ENCODE measurements at places on chromosomes 1 and 21.

GRCh38 chr1:31497601-31498000 is 78.7 kb upstream of the TINAGL1 start:
- no peak for DNase-seq

DNA sequence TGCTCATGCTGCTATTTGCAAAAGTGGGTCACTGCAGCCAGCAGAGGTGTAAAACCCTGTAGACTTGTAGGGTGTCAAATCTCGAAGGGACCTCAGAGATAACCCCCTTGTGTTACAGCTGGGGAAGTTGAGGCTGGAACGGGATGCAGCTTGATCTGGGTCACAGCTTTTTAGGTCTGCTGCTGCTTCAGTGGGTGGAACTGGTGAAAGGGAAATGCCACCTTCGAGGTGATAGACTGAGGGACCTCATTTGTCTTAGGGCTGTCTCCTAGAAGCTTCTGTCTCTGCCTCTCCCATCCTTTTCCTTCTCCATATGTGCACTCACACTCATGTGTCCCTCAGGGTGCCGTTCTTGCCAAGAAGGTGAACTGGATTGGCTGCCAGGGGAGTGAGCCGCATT is 35.4 kb downstream of the QSOX1 start:
- DNase-seq = no peak

GRCh38 chr1:116261227-116261626 is 111.8 kb upstream of the ATP1A1 start:
- no peak for DNase-seq

DNA sequence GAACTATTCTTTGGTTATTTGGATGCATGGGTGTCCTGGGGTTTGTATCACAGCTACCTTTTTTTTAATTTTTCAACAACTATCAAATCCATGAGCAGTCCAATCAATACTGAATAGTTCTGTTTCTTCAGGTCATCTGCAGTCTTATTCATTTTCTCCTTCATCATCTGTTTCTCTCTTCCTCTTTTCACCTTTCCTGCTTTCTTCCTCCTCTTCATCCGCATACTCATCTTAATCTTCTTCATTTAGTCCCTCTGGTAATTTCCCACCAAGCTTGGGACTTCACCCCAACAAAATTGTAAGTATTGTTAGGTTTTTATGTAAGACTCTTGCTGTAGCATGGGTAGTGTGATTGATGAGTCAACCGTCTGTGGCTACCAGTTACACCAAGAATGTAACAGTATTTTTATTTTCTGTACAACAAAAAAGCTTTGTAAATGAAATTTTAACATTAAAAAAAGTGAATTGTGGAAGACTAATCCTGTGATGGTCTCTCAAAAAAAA is 184.1 kb upstream of the RNPC3 start:
- no peak for DNase-seq

DNA sequence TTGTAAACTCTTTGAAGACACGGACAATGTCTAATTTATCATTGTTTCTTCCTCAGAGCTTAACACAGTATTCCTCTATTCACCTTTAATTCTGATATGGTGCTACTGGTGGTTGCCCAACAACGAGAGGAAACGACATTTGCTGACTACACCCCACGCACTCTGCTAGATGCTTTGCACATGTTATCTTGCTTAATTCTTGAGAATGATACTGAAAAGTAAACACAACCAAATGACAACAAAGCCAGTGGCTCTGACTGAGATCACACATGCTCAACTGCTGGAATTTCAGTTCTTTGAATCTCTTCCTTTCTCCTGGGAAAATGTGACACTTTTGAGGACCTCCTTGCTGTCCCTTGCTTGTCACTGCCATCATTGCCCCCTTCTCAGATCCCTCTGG is 37.2 kb upstream of the DDAH1 start:
- no peak for DNase-seq

- no peak for DNase-seq
Observed at GRCh38 chr1:47611992-47612391, 174.1 kb downstream of the FOXD2 start.

DNA sequence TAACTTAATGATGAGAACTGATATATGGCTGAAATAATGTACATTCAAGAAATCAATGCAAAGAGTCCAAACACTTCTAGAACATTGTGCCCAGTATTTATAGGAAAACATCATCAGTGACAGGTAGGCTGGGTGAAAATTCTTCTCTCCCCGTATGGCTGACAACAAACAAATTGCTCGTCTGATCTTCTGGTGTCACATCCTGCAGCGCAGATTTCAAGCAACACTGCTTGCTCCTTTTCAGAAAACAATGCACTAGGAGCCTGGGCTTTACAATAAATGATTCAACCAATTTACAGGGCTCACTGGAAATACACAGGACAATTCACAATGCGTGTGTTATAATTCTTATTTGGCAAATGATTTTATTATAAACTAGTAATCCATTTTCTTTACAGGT is 185.3 kb downstream of the RERE start:
- DNase-seq = no peak

DNA sequence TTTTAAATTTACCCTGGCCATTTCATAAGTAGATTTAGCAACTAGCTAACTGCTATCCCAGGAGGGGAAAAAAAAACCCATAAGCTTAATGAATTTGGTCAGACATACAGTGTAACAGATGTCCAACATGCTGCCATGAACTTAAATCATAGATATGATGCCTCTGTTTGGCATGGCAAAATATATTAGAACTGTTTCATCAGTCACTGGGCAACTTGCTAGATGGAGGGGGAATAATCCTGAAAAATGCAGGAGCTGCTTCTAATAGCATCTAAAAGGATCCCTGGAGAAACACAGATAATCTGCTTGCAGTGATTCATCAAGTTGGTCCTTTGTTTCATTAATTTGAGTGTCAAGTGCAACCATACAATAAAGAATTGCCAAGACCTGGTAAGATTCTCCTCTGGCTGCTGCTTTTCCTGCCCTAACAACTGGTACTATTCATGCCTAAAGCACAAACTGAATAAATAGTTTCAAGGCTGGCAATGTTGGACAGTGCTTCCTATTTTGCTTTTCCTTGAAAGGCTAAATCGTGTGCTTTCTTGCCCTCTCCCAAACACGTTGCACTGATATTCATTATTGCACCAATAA is 1.5 kb upstream of the ST6GALNAC5 start:
- DNase-seq = no peak

- no peak for DNase-seq
Observed at GRCh38 chr1:202658769-202659168, 51.5 kb downstream of the SYT2 start.

- no peak for DNase-seq
Observed at GRCh38 chr1:57839526-57839925, 415.7 kb upstream of the DAB1 start.

- no peak for DNase-seq
Observed at GRCh38 chr1:187763465-187763864, 934.7 kb downstream of the PLA2G4A start.

- DNase-seq = no peak
Observed at GRCh38 chr1:248421384-248421783, 18.5 kb downstream of the OR2T1 start.

GRCh38 chr21:30340714-30341573 is 3.5 kb upstream of the KRTAP27-1 start:
- no peak for DNase-seq

GRCh38 chr1:114131526-114132220 is 22.0 kb downstream of the SYT6 start:
- DNase-seq = no peak

GRCh38 chr1:205515781-205516253 is 11.3 kb downstream of the CDK18 start:
- DNase-seq = no peak

DNA sequence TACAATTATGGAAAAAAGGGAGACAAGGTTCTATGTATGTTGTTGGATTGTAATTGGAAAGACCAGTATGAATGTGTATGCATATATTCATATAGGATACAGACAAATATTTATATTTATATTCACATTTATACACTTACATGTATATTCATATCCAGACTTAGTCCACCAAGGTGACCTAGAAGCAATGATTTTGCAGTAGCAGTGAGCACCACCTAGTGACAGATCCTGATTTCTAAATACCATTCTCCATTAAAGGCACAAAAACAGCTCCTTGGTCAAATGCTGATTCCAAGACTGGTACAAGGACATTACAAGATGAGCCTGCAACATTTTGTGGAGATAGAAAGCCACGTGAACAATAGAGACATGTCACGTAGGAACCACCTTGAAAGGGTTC is 153.4 kb downstream of the SDCCAG8 start:
- no peak for DNase-seq

- DNase-seq = no peak
Observed at GRCh38 chr1:41153750-41154274, 88.3 kb downstream of the SCMH1 start.

DNA sequence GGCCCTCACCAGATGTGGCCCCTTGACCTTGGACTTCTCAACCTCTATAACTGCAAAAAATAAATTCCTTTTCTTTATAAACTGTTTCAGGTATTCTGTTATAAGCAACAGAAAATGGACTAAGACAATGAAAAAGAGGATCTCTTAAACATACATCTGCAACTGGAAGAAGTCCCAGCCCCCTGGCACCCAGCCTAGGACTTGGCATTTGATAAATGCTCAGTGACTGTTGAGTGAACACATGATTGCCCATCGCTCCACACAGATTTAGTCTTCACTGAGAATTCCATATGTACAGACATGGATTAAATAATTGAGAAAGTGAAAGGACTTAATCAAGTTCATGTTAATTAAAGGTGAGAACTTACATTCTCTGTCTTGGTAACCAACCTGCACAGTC is 344.9 kb upstream of the RUNX1 start:
- DNase-seq = no peak

GRCh38 chr1:94863297-94863911 is 43.2 kb downstream of the SLC44A3 start:
- no peak for DNase-seq

- DNase-seq = no peak
Observed at GRCh38 chr1:213049232-213049631, 1.8 kb upstream of the RPS6KC1 start.

DNA sequence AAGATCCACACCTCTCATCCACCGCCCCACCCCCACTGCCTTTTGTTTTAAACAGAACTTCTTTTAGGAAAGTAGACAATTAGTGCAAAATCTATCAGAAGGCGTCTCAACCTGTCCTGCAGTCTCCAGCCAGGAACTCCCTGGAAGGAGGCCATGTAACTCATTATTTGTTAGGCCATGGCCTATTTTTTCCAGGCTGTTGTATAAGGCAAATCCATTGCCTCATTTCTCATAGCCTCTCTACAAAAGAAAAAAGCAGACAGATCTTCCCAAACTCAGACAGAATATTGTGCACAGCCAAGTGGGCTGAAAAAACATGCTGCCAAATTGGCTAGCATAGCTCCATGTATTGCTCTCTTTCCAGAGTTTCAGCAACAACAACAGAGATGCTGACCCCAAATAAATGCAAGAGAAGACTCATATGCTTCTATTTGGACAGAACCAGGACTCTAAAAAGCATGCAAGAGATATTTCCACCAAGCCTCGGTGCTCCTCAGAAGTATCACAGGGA is 770.7 kb upstream of the CXADR start:
- DNase-seq = no peak

DNA sequence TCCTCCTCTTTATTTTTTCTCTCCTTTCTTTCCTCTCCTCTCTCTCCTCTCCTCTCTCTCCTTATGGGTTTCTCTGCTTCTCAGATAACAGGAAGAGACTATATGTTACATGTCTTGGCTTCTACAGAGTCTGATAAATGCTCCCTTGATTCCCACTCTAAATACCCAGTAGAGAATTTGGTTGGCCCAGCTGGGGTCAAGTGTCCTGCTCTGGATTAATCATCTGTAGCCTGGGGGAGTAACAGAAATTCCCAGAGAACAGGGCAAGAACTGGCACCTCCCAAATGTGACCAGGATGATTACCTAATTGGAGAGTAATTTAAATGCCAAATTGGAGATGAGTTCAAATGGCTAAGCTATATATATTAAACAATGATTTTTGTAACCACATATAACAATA is 146.1 kb upstream of the LMO4 start:
- DNase-seq = no peak

DNA sequence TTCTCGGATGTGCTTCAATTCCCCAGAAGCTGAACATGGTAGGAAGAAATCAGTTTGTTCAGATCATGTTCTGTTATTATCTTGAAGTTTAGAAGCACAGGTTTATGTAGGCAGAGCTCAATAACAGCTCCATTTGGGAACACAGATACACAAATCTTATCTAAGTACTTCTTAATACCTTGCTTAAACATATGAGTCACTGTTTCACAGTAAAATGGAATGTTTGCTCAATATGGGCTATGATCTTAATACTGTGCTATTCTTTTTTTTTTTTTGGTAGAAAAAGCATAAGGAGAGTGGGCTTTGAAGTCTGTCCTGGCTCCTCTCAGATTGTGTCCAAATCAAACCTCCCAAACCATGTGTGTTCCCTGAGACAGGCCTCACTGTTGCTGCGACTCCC is 13.4 kb downstream of the PROK1 start:
- no peak for DNase-seq

- DNase-seq = no peak
Observed at GRCh38 chr1:46466477-46467182, 23.0 kb upstream of the DMBX1 start.

- no peak for DNase-seq
Observed at GRCh38 chr1:230791986-230792564, 44.9 kb downstream of the CAPN9 start.

- no peak for DNase-seq
Observed at GRCh38 chr21:38396325-38396724, 102.0 kb downstream of the ERG start.

DNA sequence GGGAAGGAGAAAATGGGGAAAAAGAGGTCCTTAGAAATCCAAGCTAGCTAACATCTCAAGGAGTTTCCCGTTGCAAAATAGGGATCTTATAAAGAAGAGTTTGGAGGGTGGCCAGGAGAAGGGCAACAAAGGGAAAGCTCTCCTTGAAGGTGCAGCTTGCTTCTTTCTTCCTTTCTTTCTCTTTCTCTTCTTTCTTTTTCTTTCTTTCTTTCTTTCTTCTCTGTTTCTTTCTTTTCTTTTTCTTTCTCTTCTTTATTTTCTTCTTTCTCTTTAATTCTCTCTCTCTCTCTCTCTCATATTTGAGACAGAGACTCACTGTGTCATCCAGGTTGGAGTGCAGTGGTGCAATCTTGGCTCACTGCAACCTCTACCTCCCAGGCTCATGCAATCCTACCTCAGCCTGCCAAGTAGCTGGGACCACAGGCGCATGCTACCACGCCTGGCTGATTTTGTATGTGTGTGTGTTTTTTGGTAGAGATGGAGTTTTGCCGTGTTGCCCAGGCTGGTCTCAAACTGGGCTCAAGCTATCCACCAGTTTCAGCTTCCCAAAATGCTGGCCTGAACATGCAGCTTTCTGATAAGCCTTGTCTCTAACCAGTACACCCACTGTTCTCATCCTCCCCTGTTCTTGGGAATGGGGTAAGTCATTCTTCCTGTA is 44.4 kb downstream of the RNF11 start:
- DNase-seq = no peak

DNA sequence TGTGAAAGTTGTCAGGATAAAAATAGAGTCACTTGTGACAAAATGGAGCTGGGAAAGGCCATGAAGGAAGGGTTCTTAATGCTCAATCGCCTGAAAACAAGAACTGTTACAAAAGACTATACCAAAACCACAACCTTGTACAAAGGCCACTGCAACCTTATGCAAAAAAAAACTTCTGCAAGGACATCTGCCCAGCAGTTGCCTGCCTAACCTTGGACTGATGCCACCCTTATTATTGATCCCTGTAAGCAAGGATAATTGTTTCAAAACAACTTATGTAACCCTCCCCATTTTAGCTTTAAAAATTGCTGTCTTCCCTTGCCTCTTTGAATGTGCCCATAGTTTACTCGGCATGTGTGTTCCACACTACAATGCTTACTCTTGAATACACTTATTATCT is 5.7 kb downstream of the ALG14 start:
- DNase-seq = no peak

GRCh38 chr21:36713746-36714145 is 14.8 kb downstream of the SIM2 start:
- DNase-seq = no peak

GRCh38 chr1:228821252-228821651 is 86.0 kb downstream of the RHOU start:
- DNase-seq = no peak
